ENCODE measurements at places on chromosomes 5 and 9.

DNA sequence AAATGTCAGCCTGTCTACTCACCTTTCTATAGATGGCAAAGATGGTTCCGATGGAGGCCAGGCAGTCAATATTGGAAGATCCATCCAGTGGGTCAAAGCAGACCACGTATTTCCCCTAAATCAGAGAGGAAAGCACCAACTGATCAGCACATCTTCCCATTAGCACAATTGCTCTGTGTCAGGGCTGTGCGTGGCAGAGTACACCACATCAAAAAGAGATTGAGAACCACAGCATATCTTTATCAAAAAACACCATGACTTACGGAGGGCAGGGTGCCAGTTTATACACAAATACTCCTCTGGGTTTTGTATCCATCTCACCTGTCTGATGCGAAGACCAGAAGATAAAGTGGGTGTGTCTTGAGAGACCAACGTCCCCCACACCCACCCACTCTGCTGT, 9.1 kb downstream of the FBP2 start:
- DNase-seq: no peak

GRCh38 chr9:84542554-84542953, 127.0 kb upstream of the NTRK2 start:
- no peak for DNase-seq

DNA sequence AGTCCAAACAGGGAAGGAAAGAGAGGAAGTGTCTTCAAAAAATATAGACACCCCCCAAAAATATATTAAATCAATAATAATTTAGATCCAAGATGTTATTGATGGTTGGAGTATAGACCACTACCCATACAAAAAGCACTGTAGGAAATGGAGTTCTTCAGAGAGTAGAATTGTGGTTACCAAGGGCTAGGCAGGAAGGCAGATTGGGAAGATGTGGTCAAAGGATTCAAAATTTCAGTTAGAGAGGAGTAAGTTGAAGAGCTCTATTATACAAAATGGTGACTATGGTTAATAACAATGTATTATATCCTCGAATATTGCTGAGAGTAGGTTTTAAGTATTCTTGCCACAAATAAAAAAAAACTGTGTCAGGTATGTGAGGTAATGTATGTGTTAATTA, 149.4 kb downstream of the CWC27 start:
- DNase-seq: no peak

DNA sequence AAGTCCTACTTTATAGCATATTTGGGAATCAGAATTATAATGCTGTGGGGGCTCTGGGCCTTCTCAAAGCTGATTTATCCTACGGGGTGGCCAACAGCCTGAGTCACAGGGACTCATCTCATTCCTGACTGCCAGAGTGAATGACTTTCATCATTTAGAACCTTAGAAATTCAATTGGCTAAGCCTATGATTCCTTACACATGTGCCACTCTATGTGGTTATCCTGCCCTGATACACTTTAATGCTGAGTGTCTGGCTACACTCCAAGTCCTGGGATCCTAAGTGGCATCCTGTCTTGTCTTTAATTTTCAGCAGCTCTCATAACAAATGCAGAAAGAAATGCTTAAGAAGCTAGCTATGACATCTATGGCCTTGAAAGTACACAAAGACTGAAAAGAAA, 75.2 kb upstream of the FREM1 start:
- DNase-seq: no peak

DNA sequence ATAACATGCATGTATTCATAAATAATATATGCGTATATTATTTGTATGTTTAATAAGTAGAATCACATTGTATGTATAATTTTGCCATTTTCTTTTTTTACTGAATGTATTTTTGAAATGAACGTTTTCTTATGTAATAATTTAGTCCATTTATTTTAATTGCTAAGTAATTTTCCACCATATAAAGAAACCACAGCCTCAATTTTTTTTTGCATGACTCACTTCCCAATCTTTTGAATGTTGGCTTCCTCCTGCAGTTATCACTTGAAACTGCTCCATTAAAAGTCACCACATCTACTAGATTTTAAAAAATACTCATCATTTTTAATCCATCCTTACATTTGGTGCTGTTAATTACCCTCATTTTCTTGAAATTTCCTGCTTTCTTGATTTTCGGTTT, 363.3 kb upstream of the MEF2C start:
- DNase-seq: no peak

DNA sequence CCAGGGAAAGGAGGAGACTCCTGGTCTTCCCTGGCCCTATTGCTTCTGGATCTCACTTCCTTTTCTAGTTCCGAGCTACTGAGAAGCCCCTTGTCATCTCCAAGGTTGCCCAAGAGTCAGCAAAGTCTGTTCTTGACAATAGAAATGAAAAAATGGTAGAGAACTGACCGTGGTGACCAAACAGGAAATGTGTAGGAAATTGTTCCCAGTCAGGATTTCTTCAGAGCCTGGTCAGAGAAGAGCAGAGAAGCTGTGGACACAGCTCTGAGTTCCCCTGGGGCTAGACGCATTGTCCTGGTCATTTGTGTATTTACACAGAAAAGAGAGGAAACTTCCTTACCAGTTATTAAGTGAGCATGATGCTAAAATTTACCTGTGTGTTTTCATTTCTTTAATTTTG, 35.6 kb downstream of the S1PR3 start:
- DNase-seq: no peak

GRCh38 chr5:25974451-25974850, 1063.9 kb downstream of the CDH9 start:
- DNase-seq: no peak

GRCh38 chr5:29134418-29134817, 2059.1 kb upstream of the CDH6 start:
- no peak for DNase-seq

GRCh38 chr5:139181835-139182452, 16.2 kb downstream of the SIL1 start:
- DNase-seq: no peak

DNA sequence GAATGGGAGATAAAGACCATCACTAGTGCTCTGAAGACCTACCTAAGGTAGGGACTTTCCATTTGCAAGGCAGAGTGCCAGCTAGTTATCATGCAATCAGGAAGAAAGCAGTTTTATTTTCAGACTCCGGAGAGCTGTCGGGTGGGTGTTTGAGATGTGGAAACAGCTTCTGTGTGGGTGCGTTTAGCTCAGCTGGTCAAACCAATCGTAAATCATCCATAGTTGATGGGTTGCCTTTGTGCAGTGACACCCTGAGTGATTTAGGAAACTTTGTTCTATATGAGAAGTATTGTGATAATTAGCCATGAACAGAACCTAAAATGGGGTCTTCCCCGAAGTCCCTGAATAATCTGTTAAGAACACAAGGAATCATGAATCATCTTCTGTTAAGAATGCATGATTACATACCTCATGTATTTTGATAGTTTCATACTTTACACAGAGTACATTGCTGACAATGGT, 284.3 kb downstream of the ARHGAP26 start:
- peak; percentile 74 for DNase-seq

- DNase-seq: no peak
These were observed 60.9 kb downstream of the SLC12A2 start for GRCh38 chr5:128144491-128144890.

DNA sequence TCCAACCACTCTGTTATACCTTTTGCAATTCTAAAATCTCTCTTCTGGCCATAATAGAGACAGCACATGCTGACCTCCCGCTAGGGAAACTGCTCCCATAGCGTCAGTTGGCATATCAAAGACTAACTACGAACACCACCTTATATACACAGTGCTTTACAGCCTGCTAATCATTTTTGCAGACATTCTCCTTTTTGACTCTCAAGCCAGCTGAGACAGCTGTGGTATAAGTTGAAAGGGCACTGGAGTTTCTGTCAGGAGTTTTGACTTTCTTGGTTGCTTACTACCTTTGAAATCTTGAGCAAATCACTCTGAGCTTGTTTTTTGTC, 160.2 kb upstream of the TBCA start:
- peak; percentile 27 for DNase-seq

GRCh38 chr5:62038024-62038423, 268.0 kb upstream of the KIF2A start:
- no peak for DNase-seq

GRCh38 chr9:124349675-124350493, 65.4 kb downstream of the PSMB7 start:
- no peak for DNase-seq

DNA sequence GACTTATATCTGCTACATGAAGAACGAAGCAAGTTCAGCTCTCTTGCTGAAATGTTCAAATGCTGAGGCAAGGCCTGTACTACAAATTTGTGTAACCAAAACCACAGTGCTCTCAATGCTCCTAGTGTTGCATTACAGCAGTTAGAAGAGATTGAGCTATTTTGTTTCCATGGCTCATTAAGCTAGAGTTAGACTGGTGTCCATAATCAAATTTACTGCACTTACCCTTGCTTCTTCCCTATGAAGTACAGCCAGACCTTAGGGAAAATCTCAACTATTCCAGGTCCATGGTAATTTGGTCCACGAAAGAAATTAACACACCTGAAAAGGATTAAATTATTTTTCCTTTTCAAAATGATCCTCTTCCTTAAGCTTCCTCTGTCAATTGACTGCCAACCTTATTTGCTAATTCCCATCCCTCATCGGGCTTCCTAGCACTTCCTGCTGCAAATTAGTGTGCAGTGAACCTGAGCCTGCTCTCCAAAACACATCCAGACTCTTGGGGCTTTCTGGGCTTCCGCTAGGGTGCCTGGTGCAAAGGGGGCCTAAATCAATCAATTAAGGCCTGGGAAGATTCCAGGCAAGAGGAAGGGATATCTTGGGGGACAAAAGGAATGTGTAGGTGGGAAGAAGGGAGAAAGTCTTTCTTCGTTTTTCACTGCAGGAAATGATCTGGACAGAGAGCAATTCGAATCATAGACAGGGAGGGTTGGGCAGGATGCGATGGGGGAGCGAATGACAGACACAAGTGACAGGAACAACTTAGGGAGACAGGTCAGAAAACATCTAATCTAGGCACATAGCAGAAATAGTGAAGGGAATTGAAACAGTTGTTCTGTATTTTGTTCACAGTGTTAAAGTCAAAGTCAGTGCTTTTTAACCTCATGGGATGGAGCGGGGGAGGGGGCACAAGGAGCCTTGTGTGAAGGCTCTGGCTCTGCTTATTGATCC, 542.4 kb downstream of the RAB3C start:
- no peak for DNase-seq

GRCh38 chr5:167743695-167744464, 547.6 kb upstream of the WWC1 start:
- DNase-seq: no peak

- no peak for DNase-seq
These were observed 218.1 kb downstream of the AP3B1 start for GRCh38 chr5:78076351-78076750.

DNA sequence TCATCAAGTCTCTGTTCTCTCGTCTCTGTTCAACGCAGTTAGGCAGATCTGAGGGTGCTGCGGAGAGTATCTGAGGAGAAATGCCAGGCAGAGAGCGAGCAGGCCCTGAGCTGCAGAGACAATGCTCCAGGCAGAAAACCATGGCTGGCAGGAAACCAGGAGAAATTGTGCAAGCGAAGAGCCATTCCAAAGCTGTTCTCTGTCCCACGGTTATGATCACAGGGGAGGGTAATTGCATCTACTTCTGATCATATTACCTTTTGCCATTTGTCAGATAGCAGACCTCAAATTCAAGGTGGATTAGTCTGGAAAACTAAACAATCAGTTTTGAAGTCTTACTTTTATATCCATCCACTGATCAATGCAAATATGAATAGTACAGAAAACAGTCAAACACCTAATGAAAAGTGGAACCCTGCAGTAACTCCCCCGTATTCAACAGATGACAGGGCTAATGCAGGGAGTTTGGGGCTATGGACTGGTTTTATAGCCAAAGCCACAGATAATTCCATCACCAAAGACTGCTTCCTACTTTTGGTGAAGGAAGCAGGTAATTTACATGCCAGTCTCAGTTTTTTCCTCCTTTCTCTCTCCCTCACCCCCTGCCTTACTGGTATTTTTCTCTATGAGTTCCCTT, 228.0 kb downstream of the DCP2 start:
- no peak for DNase-seq

DNA sequence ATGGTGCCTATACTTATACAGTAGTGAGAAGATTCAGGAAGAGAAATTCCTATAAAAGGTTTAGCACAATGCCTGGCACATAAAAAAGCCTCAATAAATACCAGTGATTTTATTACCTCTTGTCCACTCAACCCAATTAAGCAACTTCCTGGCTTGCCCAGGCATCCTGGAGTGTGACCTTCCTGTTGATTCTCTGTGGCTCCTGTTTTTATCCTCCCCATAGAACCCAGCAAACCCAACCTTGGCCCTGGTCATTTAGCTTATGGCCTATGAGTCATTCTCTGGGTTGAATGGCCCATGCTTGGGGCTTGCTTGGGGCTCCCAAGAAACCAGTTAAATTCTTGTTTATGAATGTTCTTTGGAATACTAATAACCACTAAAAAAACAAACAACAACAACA, 21.4 kb upstream of the SPARC start:
- no peak for DNase-seq

GRCh38 chr5:58077966-58078365, 381.9 kb downstream of the PLK2 start:
- no peak for DNase-seq

GRCh38 chr5:141608557-141608956, 10.2 kb downstream of the DIAPH1 start:
- no peak for DNase-seq

DNA sequence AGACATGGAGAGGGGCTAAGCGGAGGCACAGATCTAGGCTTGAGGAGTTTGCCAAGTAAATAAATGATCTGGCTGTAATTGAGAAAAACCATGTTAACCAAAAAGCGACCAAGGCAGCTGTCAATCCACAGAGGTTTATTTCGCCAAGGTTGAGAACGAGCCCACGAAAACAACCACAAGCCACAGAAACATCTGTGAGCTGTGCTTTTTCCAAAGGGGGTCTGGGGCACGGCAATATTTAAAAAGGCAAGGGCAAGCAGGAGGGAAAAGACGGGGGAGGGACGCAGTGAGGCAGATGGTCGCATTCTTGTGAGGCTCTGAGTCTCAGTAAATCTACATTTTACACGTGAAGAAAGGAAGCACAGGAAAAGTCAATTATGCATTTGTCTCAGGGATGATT, 25.4 kb downstream of the CCT5 start:
- no peak for DNase-seq

DNA sequence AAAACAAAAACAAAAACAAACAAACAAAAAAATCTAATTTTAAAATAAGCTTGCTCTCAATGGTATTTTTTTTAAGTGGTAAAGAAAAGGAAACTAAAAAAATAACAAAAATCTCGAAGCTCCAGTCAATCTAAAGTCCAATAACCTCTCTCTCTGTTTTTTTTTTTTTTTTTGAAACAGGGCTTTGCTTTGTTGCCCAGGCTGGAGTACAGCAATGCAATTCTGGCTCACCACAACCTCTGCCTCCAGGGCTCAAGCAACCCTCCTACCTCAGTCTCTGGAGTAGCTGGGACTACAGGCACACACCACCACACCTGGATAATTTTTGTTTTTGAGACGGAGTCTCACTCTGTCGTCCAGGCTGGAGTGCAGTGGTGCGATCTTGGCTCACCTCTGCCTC, 25.9 kb upstream of the GLDC start:
- no peak for DNase-seq

DNA sequence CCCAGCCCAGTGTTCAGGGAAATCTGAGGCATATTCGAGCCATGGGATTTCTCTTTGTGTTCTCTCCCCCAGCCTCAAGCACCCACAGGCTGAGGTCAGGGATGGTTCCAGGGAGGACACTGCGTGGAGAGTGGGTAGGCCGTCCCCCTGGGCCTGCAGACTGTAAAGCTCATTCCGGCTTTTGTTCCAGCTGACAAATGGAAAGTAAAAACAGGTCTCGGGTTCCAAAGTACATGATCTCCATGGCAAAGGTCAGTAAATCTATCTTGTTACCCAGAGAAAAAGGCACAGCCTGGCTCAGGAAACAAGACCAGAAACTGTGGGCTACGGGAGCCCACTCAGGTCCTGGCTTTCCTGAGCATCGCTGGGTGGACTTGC, 116.2 kb downstream of the ROR2 start:
- DNase-seq: no peak

GRCh38 chr5:153900703-153901395, 137.9 kb downstream of the FAM114A2 start:
- no peak for DNase-seq

Measured in MM.1S (cell line).